ENCODE measurements at places on chromosomes 7 and 10. TPM values are rescaled to one million over a fixed set of nuclear protein-coding genes. Genes with fewer than 3 reads are reported as not detected.
A peak's percentile ranks its signal among the peaks of the same experiment; 100 is the strongest.

DNA sequence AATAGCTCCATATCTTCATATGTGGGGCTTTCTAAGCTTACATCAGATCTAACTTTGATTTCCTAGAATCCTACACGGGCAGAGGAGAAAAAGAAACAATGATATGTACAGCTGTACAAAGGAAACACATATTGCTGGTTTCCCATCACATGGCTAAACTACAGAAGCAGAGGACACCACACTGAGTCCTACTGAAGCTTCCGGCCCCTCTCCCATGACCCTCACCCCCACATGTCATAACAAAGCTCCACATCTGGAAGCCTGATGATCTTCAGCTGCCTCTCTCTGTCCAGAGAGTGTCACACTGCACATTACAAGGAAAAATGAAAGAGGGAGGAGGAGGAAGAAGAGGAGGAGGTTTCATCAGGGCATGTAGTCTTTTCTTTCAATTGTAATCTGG lies 14.0 kb downstream of the SLC16A12 start:
- H3K27me3 ChIP-seq = no peaks in the 10 kb centered on the region
- H3K27ac ChIP-seq = peak overlapping the region; percentile 86
- H3K36me3 ChIP-seq = no peaks in the 10 kb centered on the region
- no peak overlapping the region for H3K4me3 ChIP-seq

DNA sequence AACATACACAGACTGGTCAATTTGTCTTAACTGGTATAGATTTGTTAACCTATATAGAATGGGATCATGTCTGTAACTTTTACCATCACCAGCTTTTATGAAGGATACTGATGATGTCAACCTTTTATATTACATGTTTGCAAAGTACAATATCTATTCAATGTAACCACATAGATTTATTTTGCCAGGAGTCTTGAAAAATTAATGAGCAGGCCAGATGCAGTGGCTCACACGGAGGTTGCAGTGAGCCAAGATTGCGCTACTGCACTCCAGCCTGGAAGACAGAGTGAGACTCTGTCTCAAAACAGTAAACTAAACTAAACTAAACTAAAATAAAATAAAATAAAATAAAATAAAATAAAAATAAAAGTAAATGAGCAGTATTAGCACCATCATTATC lies 30.0 kb upstream of the PARD3 start:
- H3K36me3 ChIP-seq = no peaks in the 10 kb centered on the region
- H3K27ac ChIP-seq = no peak overlapping the region
- H3K4me1 ChIP-seq = no peaks in the 10 kb centered on the region
- DNase-seq = no peak
- no peaks in the 10 kb centered on the region for H3K27me3 ChIP-seq

DNA sequence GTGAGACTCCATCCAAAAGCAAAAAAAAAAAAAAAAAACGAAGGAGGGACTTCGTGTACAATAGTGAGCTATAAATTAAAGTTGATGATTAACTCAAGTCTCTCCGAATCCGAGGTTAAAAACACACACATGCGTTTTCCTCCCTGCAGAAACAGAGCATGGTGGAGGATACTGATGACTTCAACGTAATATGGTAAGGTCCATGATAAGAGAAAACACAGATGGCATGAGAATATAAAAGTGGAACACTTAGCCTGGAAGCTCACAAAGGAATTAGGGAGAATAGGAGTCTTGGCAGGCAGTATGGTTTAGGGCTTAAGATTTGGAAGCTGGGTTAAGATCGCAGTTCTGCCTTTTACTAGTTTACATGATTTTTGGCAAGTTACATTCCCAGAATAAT lies 20.1 kb upstream of the GSTK1 start:
- no peak for DNase-seq
- H3K4me1 ChIP-seq = no peaks in the 10 kb centered on the region
- no peaks in the 10 kb centered on the region for H3K36me3 ChIP-seq
- H3K27me3 ChIP-seq = no peaks in the 10 kb centered on the region
- no peak overlapping the region for H3K27ac ChIP-seq

Gene ZNF853
- total RNA-seq = 18.2 TPM

GRCh38 chr10:78893217-78893616 lies 175.5 kb upstream of the ZMIZ1 start:
- no peak overlapping the region for H3K4me3 ChIP-seq
- no peaks in the 10 kb centered on the region for H3K4me1 ChIP-seq
- H3K27me3 ChIP-seq = no peaks in the 10 kb centered on the region
- H3K27ac ChIP-seq = no peak overlapping the region

DNA sequence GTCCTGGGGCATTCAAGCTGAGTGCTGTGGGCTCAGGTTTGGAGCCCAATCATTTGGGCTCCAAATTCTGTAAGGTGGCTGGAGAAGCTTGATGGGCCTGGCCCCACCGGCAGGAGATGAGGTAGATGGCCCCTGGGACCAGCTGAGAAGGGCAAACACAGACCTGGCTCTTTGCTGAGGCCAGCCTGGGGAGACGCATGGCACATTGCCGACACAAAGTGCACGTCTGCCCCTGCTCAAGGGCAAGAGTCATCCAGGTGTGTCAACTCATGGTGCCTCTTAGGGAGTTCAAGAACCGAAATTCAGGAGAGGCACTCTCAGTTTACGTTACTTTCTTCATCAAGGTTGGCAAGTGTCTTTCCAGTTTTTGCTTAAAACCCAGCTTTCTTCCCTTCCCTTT lies 227.5 kb downstream of the LRMDA start:
- H3K27ac ChIP-seq = no peak overlapping the region
- DNase-seq = no peak
- peaks cover 57% of the 10 kb centered on the region for H3K4me1 ChIP-seq
- H3K36me3 ChIP-seq = no peaks in the 10 kb centered on the region

Gene ECHDC3
- total RNA-seq = 91.3 TPM

DNA sequence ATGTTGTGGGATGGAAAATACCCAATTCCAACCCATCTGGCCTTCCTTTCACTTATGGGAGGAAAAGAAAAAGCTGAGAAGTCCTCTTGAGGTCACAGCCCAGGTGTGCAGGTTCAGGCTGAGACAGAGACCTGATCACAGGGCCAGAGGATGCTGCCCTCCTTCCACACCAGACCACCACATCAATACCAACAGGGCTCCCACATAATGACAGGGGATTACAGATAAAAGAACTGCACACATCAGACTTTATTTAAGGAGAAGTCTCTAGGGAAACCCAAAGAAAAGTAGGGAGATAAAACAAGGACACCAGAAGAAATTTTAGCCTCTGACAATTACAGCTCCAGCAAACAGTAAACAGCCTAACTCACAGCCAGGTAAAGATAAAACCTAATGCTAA lies 548.4 kb downstream of the PTPRN2 start:
- H3K4me3 ChIP-seq = no peak overlapping the region
- DNase-seq = no peak
- H3K27ac ChIP-seq = no peak overlapping the region
- H3K36me3 ChIP-seq = no peaks in the 10 kb centered on the region
- no peaks in the 10 kb centered on the region for H3K4me1 ChIP-seq

- peaks cover 65% of the 10 kb centered on the region for H3K27me3 ChIP-seq
- no peak overlapping the region for H3K27ac ChIP-seq
- no peak for DNase-seq
- no peak overlapping the region for H3K4me3 ChIP-seq
- no peaks in the 10 kb centered on the region for H3K36me3 ChIP-seq
These were observed 2.2 kb upstream of the FOXI2 start for GRCh38 chr10:127734753-127735152.

GRCh38 chr7:140992422-140992821 lies 22.3 kb downstream of the MRPS33 start:
- H3K27me3 ChIP-seq = no peaks in the 10 kb centered on the region
- no peak overlapping the region for H3K4me3 ChIP-seq
- H3K4me1 ChIP-seq = no peaks in the 10 kb centered on the region
- no peaks in the 10 kb centered on the region for H3K36me3 ChIP-seq

DNA sequence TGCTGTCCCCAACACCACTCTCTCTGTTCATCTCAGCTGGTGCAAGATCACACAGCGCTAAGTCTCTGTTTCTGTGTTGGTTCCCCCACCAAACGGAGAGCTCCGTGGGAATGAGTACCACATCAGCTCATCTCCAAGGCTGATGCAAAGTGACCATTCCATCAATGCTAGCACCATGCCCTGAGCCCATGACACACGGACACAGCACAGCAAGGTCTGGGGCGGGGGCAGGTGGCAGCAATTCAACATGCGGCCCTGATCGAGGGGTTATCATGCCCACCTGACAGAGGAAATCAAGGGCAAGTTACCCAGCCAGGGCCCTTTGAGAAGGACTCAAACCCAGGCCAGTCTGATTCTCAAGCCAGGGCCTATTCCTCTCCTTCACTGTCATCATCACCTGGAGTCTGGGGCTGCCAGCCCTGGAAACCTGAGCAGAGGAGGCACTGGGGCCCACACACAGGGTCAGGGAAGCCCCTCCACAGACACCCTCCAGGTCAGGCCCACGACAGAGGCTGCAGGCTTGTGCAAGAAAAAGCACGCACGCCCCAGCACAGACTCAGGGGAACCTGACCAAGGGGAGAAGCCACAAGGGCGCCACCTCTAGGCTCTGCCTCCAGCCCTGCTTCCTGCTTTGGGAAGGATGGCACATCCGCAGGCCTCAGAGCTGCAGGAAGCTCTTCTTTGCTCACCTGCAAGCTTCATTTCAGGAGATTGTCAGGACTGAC lies 74.8 kb downstream of the GRID1 start:
- H3K36me3 ChIP-seq = no peaks in the 10 kb centered on the region
- H3K4me1 ChIP-seq = no peaks in the 10 kb centered on the region
- H3K27ac ChIP-seq = no peak overlapping the region
- H3K27me3 ChIP-seq = no peaks in the 10 kb centered on the region
- DNase-seq = no peak

GRCh38 chr7:143388491-143389101 lies 7.5 kb downstream of the ZYX start:
- H3K27me3 ChIP-seq = no peaks in the 10 kb centered on the region
- no peak overlapping the region for H3K27ac ChIP-seq
- H3K4me3 ChIP-seq = no peak overlapping the region
- no peak for DNase-seq
- peaks cover 61% of the 10 kb centered on the region for H3K4me1 ChIP-seq
- peaks cover 42% of the 10 kb centered on the region for H3K36me3 ChIP-seq

Gene RAB19
- not detected for total RNA-seq

Gene DLX5
- 0.42 TPM for total RNA-seq

DNA sequence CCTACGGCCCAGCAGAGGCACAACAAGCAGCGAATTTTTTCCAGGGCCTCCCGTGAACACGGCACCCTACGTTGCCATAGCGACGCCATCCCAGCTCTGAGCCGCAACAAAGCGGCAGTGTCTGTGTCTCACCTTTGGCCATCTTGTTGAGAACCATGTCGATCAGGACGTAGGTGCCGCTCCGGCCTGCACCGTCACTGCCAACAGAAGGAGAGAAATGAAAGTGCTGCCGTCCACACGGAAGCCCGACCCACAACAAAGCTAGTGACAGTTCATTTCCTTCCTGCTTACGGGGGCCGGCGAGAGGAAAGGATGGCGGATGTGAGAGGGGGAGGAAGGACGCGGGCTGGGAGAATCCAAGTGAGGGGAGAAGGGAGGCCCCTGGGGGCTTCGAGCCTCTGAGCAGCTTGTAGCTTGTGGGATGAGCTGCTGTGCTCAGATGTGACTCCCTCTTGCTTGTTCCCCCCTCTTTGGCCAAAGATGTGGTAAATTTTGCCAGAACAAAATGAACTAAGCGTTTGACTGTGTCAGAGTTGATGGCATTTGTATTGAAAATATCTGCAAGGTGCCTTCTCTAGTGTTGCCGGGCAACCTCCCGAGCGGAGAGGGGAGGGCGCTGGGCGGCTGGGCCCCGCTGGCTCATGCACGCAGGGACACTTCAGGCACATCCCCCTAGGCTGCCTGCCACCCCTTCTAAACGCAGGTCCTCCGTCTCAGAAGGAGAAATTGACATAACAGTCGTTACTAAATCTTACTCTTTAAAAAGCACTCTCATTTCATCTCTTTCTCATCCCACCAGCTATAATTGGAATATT lies 232.2 kb downstream of the DNAJB6 start:
- no peak for DNase-seq
- no peaks in the 10 kb centered on the region for H3K36me3 ChIP-seq
- no peak overlapping the region for H3K27ac ChIP-seq
- H3K4me3 ChIP-seq = peak overlapping the region; percentile 51
- no peaks in the 10 kb centered on the region for H3K27me3 ChIP-seq

DNA sequence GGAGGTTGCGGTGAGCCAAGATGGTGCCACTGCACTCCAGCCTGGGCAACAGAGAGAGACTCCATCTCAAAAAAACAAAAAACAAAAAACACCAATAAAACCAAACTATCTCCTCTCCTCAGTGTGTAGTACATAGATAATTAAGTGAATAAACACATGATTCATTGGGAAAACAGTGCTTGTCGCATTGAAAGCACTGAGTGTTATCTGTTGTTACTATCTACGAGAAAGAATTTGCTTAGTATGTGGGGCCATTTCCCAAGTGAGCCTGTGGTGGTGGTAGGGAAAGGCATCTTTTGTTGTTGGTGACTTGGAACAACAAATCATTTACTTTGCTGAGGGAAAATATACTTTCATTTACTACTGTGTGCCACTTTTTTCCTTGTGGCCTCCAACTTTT lies 42.6 kb downstream of the RSBN1L start:
- no peak overlapping the region for H3K27ac ChIP-seq
- H3K36me3 ChIP-seq = peaks cover 33% of the 10 kb centered on the region
- H3K4me3 ChIP-seq = no peak overlapping the region
- H3K27me3 ChIP-seq = no peaks in the 10 kb centered on the region

GRCh38 chr10:71247414-71247705 lies 35.0 kb downstream of the UNC5B start:
- H3K4me3 ChIP-seq = no peak overlapping the region
- no peaks in the 10 kb centered on the region for H3K36me3 ChIP-seq
- H3K4me1 ChIP-seq = peaks cover 49% of the 10 kb centered on the region
- peak overlapping the region; percentile 51 for H3K27ac ChIP-seq
- DNase-seq = no peak

Gene INHBA
- 19.7 TPM for total RNA-seq

DNA sequence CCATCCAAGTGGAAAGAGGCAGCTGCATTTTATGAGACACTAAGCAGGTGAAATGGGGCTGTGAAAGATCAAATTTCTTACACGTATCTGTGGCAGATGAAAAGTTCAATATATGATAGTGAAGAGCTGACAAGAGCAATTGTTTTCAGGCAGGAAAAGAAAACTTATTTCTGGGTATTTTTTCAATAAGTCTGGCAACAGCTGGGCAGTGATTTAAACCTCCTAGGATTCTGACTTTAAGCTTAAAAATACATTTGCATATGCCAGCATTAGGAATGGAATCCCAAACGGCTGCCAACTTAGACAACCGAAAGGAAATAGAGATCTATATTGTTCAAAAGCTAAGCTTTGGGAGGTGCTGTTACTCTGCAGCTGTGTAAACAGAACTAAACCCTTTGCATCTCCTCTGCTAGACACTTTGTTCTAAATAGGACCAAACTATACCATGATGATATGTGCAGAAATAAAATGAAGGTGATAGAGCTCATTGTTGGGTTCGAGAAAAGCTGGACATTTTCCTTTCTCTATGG lies 26.1 kb downstream of the DYNC1I1 start:
- H3K36me3 ChIP-seq = no peaks in the 10 kb centered on the region
- H3K27me3 ChIP-seq = no peaks in the 10 kb centered on the region
- H3K27ac ChIP-seq = no peak overlapping the region

All from tibial nerve (tissue), 4 donors.